Activated T-helper 9 cell treated with anti-CD3 and anti-CD28 coated beads, Interleukin-2, amount 50 U/mL, for 16 hours (primary cell): ENCODE measurements at places on chromosomes 3 and 15.

DNA sequence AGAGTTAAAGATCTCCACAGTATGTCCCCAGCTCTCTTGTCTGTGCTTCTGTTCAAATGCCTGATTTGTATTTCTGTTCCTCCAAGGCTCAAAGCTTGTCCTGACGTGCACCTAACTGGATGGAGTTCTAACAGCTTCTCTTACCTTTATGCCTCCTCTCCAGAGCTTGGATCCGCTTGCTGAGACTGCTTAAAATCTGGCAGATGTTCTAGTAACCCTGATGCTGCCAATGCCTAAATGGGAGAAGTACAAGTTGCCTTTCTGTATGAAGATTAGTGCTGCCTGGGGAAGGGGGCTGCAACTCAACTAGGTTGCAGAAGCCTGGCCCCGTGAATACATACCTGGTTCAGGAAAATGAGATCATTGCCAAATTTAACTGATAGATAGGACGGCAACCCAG is 354.5 kb upstream of the KCNMB2 start:
- DNase-seq, result no peak

GRCh38 chr15:97319291-97319690 is 641.2 kb upstream of the ARRDC4 start:
- DNase-seq, result no peak

GRCh38 chr3:52805270-52806039 is 10.9 kb downstream of the ITIH3 start:
- no peak for DNase-seq

- DNase-seq, result no peak
Observed at GRCh38 chr15:41928637-41929620, 35.1 kb upstream of the SPTBN5 start.

GRCh38 chr3:88010810-88011209 is 48.0 kb downstream of the CGGBP1 start:
- no peak for DNase-seq

DNA sequence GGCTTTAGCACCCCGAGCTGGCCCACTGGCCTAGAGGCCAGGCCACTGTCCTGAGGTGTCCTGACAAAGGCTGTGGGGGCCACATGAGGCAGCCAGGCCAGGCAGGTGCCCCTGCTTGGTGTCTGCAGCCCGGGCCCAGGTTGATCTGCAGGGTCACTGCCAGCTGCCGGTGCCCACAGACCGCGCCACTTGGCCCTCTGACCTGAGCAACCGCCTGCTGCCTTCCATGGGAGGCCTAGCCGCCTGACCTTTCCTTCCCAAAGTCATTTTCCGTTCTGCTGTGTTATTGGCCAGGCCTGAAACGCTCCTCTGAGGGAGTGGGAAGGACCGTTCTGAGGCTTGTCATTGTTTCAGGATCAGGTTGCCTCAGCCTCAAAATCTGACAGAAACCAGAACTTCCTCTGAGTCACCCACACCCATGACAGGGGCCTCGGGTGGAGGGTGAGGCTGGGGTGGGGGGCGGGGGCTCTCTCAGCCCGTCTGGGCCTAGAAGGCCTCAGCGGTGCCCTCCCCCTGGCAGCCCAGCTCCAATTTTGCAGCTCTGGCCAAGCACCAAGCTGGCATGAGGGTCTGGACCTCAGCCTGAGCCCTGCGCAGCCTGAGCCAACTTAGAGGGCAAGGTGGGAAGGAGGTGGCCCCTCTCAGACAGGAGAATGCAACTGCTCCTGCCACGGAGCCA is 140.7 kb upstream of the MEF2A start:
- peak; percentile 25 for DNase-seq

- no peak for DNase-seq
Observed at GRCh38 chr3:16836505-16837237, 48.1 kb upstream of the PLCL2 start.

DNA sequence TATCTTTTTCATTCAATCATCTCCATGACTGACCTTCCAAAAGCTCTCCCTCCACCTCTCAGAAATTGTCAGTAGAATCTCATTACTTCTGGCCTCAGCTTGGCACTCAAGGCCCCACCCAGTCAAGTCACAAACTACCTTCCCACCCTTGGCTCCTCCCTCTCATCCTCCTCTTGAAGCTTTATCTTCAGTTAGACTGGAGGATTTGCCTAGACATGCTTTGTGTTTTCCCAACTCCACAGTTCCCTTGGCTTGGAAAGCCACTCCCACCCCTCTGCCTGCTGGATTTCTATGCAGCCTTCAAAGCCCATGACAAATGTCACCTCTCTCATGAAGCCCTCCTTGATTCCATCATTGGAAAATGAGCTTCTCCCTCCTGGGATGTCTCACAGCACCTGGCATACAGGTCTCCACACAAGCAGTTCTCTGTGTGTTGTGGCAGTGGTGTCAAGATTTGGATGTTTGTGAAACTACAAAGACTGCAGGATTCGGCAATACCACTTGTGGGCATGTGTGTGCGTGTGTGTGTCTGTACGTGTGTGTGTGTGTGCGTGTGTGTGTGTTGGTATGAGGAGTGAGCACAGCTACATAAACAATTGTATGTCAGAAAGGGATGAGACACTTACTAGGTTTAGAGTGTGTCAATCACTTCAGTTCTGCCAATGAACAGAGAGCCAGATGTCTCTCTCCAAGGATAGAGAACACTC is 45.3 kb upstream of the VPS8 start:
- DNase-seq, result no peak

DNA sequence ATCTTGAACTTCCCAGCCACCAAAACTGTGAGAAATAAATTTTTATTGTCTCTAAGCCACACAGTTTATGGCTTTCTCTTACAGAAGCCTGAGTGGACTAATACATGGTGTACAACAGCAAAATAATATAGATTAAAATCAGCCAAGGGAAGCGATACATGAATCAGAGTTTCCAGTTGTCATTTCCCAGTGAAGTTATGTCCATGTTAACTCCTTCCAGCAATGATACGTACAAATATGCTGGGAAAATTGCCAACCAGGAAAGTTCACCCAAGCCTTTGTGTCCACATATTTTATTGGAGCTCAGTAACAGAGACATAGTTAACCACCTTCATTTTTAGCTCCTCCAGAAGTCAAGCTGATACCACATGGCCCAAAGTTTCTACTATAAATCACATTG is 280.9 kb upstream of the KCNMB2 start:
- no peak for DNase-seq

DNA sequence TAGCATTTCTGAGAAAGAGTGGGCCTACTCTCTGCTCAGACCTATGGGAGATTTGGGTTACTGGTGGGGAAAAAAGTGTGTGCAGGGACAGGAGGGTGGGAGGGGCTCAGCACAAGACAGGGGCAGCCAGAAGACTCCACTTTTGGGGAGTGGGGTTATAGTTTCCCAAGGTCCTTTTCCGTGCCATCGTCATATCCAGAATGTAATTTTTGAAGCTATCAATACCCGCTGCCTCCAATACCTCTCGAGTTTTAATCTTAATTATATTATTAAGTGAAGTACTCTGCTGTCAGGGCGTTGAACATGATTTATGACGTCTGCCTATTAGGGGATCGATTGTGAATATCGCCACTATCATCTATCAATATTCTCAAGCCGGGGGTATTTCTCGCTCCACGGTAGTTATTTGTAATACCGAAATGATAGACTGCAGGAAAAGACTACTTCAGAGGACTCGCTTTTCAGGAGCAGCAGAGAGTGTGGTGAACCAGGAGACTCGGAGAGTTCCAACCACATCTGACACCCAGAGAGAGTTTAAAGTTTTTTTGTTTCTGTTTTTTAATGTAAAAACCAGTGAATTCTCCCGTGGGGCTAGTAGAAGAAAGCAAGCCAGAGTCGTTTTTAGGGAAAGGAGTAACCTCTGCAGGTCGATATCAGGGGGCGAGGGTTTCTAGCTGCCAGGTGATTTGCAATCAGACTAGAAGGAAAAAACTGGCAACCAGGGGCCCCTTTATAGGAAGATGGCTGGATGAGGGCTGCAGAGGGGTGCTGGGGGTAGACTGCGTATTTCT is 20.6 kb downstream of the NR2F2 start:
- no peak for DNase-seq

DNA sequence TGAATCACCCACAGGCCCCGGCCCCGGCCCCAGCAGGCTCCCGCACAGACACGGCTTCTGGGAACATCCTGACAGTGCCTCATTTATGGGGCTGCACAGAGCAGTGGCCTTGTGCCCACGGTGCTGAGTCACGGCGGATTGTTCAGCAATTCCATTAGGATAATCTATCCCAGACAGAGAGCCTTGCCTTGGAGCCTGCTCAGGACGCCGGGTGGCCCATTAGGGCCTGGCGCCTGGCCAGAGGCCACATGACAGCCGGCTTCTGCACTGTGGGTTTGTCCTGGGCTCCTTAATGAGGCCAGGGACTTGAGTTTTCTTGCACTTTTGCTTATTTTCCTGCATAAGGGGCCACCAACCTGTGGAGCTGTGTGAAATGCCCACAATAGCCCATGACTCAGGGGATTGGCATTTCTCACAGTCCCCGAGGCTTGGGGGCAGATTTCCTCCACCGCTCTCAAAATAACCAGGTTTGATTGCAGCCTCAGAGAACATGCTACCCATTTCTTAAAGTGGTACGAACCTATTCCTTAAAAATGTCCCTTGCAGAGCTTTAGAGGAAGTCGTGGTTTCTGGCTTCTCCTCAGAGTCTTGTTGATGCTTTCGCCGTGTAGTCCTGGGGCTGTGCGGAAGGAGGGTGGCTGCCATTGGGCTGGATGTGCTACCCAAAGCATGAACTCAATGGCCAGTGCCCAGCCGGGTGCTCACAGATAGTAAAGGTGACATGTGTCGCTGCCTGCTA is 19.0 kb downstream of the SYNM start:
- no peak for DNase-seq

DNA sequence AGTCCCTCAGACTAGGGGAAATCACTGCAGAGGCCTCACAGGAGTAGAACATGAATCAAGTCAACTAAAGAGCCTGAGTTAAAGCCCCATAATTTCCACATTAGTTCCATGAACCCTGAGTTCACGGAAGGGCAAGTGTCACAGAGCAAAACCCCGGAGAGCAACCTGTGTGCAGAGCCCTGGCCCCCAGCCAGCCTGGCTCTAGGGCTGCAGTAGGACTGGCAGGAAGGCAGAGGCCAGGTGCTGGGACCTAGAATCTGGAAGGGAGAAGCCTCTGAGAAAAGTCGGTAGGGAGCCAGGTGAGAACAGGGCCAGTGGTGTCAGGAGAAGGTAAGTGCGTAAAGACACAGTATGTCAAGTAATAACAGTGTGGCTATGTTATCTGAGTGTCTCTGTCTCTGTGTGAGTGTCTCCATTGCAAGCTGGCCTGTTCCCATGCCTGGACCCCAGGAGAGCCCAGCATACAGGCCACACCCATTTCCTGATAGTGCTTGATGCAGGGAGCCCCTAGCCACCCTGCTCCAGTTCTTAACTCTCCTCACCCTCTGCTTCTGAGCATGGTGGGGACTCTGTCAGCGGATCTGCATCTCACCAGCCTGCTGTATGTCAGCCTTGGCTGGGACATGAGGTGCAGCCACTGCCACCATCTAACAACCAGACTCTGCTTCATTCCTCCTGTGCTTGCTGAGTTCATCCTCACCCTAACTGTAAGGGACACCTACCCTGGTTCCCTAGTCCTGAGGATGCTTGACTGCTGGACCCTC is 11.3 kb upstream of the MANF start:
- DNase-seq, result no peak

DNA sequence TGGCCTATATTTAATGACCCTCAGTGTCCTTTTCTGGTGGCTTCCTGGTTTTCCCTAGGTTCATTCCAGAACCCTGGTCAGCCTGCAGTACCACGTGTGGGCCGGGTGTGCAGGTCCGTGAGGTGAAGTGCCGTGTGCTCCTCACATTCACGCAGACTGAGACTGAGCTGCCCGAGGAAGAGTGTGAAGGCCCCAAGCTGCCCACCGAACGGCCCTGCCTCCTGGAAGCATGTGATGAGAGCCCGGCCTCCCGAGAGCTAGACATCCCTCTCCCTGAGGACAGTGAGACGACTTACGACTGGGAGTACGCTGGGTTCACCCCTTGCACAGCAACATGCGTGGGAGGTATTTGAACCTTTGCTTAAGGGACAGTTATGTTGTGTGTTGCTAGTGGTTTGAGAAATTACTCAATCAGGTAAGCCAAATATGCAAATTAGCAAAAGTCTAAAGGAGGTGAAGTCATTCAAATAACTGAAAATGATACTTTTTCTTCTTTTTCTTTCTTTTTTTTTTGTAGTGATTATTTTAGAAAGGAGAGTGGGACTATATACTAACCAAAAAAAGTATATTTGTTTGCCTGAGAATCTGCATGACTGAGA is 259.2 kb downstream of the ADAMTSL3 start:
- no peak for DNase-seq

GRCh38 chr3:127174715-127175140 is 18.2 kb upstream of the PRR23E start:
- no peak for DNase-seq

GRCh38 chr3:115928376-115928775 is 305.1 kb downstream of the GAP43 start:
- DNase-seq, result no peak

GRCh38 chr3:126781889-126782491 is 78.0 kb downstream of the CHCHD6 start:
- no peak for DNase-seq
